Cardiac fibroblast (primary cell): ENCODE measurements at places on chromosomes 16 and 17.

GRCh38 chr16:1335996-1336395 lies 2.6 kb downstream of the BAIAP3 start:
- no peak for DNase-seq

DNA sequence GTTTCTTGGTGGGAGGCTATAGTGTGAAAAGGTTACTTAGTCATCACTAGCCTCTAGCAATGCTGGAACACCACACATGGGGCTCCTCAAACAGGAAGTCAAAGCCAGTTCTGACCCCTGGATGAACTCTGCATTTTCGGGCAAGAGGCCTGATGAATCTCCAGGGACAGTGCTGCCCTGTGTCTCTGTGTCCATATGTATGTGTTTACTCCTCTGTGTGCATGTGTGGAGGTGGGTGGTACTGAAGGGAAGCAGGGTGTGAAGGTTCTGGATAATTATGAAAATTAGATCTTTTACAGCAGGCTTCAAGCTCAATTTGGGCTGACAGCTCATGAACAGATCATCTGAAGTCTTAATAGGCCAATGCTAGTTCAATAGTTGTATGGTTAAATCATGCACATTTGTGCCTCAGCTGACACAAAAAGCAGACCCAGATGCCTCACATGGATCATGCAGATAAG lies 133.6 kb downstream of the SNX11 start:
- DNase-seq, result peak; percentile 83

DNA sequence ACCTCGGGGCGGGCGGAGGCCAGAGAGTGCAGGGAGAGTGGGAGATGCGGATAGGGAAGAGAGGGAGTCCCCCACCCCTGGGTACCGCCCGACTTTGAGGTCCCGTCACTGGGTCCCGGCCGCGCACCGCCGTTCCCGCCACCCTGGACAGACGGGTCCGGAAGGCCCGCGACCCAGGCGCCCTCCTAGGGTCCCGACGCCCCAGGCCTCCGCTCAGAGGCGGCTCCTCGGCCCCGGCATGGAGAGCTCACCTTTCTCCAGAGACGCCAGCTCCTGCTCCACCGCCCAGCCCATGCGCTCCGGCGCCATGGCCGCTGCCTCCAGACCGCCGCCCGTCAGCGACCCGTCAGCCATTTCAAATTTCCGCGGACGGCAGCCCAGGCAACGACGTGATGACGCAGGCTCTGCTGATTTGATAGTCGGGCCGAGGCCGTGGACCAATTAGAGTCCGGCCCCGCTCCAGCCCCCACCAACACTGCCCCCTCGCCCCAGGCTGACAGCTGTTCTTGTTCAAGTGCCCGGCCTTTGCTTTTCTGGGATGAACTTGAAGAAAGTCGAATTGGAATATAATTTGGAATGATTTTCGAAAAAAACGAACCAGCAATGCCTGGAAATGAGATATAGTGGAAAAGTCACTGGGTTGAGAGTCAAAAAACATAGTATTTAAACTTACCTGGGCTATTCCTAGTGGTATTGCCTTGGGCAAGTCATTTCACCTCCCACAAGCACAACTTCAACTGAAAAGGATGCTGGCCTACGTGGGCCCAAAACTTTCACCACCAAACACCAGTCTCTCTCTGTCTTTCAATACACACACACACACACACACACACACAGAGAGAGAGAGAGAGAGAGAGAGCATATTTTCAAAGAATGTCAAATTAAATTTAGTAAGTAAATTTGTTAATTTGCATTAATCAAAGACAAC lies at the start of gene SHCBP1:
Gene SHCBP1, minus strand, starts transcription at position 374 of the 928 bp plus-strand sequence. Its CDS starts 20 bp downstream, at position 354.
- peak; percentile 89 for DNase-seq

DNA sequence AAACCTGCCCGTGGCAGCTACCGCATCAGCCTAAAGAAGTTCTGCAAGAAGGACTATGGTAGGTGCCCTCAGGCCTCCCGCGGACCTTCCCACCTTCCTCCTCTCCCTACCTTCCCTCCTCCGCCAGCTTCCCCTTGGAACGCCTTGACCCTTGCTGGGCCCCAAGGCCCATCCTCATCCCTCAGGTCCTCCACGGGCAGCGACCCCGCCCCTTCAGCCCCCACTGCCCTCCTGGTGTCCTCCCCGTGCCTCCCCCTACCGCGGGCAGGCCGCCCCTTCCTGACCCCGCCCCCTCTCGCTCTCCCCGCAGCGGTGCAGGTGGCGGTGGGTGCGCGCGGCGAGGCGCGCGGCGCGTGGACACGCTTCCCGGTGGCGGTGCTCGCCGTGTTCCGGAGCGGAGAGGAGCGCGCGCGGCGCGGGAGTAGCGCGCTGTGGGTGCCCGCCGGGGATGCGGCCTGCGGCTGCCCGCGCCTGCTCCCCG lies 1.4 kb upstream of the TBC1D24 start:
- DNase-seq, result no peak

DNA sequence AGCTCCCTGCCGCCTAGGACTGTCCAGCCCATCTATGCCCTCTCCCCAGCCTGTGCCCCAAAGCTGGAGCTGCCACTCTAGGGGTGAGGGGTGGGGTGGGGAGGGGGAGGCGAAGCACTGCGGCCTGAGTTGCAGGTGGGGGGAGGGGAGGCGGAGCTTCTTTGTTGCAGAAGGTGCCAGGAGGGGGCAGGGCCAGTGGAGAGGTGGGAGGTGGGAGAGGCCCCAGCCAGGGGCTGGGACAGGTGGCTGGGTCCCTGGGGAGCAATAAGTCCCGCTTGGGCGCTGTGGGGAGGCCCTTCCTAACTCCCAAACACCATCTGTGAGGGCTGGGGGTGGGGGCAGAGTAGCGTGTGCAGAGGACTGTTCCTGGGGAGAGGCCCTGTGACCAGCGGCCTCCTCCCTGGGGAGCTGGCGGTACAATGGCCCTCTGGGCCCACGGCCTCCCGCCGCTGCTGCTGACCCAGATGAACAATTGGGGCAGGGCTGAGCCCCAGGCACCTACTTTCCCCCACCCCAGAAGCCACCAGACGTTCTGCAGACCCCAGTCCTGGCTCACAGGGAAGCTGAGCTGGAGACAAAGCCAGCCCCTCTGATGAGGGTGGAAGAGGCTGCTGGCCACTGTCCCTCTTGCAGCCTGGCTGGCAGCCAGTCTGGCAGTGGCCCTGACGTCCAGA lies 2.2 kb upstream of the NTN3 start:
- DNase-seq, result no peak

GRCh38 chr16:82113741-82114140 lies 56.3 kb downstream of the MPHOSPH6 start:
- DNase-seq, result no peak

GRCh38 chr17:13268791-13269595 lies 251.2 kb upstream of the ELAC2 start:
- no peak for DNase-seq

DNA sequence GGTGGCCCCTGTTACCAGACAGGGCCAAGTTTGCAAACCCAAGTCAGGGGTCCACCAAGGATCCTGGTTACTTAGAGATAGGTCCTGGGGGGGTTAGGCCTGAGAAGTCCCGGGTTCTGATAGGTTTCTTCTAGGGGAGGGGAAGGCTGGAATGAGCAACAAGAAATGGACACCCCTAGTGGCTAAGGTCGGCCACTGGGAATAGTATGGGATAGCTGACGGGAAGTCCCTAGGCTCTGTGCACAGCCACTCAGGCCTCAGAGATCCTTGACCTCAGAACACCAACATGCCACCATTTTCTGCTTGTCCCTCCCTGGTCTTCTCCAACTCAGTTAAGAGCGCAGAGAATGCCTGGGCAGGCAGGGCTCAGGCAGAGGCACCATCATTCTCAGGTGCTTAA lies 13.4 kb downstream of the TK2 start:
- no peak for DNase-seq

- no peak for DNase-seq
These were observed 365.6 kb downstream of the SLC39A11 start for GRCh38 chr17:72726936-72727335.

- DNase-seq, result no peak
These were observed 57.7 kb downstream of the SRL start for GRCh38 chr16:4184038-4184702.

GRCh38 chr16:89670496-89671431 lies 13.1 kb downstream of the SPATA33 start:
- DNase-seq, result peak; percentile 39

- DNase-seq, result no peak
These were observed 940.4 kb downstream of the KCNJ2 start for GRCh38 chr17:71109697-71110096.

DNA sequence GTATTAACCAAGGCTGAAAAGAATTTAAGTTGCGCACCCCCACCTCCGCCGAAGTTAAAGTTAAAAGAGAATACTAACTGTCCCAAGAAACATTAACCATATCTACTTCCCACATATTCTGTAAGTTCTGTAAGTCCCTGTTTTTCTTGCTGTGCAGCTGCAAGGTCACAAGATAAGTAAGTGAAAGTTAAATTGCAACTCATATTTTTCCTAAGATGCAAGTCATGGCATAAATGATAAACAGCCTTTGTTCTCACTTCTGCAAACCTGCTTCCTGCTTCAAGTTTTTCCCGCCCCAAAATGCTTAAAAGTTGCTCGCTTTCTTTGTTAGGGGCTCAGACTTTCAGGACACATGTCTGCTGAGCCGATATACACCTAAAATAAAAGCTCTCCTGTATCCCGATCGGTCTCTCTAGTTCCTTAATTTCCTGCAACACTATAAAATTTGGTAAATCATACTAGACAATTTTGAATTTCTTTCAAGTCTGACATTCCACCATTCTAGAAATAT lies 32.6 kb upstream of the ABCA9 start:
- DNase-seq, result peak; percentile 74

DNA sequence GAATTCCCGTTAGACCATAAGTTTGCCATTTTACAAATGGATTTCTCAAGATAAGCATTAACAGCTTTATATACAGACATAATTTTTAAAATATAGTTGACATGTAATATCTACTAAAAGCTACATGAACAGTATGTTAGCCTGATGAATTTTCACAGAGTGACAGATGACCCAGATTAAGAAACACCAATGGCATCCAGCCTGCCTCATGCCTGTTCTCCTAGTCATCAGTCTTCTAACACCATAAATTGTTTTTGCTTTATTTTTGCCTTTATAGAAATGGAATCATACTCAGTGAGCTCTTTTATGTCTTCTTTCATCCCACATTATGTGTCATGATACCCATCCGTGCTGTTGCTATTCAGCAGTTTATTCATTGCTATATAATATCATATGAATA lies 80.0 kb downstream of the ATF7IP2 start:
- DNase-seq, result peak; percentile 2

DNA sequence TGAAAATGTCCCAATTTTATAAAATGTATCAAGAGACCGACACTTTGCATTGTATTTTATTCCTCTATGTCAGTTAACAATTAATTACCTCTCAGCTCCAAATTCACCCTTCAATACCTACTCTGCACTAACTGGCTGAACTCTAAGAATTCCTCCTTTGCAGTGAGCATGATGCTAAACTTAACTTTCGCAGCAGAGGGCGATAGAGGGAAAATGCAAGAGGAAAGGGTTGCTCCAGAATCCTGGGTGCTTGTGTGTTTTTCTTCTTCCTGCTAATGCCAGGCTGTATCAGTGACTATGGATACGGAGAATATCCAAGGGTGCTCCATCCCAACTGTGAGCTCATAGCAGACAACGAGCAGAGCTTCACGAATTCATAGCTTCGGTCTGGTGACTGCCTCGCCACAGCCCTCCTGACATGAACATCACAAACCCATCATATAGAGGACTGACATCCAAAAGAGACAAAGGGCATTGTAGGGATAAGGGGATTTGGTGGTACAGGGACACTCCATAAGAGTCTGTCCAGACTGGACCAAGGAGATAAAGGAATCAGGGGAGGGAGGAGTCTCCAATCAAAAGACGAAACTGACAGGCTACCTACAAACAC lies 172.9 kb downstream of the STX8 start:
- peak; percentile 44 for DNase-seq

DNA sequence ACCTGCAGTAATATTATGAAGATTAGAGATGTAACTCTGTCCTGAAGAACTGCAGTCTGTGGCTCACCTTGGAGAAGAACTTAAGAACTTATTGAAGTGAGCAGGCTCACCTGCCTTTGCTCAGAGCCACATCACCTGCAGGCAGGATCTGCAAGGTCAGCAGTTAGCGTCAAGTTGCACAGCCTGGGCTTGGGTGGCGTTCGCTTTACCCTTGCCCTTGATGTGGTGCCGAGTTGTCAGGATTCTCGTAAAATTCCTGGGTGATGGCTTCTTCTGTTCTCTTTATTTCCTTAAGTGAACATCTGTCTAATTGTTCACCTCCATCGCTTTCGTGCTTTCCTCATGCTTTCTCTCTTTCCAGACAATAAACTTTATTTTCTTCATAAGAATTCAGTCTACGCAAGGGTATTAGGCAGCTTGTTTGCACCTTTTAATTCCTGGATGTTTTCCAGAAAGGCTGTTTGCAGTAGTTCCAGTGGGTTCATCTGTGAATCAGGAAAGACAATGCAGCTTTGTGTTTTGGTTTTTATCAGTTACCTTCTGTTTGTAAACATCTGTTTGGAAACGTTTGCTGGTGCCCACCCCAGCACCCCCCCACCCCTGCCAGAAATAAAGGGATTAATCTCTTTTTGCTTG lies 254.3 kb downstream of the WWOX start:
- no peak for DNase-seq

DNA sequence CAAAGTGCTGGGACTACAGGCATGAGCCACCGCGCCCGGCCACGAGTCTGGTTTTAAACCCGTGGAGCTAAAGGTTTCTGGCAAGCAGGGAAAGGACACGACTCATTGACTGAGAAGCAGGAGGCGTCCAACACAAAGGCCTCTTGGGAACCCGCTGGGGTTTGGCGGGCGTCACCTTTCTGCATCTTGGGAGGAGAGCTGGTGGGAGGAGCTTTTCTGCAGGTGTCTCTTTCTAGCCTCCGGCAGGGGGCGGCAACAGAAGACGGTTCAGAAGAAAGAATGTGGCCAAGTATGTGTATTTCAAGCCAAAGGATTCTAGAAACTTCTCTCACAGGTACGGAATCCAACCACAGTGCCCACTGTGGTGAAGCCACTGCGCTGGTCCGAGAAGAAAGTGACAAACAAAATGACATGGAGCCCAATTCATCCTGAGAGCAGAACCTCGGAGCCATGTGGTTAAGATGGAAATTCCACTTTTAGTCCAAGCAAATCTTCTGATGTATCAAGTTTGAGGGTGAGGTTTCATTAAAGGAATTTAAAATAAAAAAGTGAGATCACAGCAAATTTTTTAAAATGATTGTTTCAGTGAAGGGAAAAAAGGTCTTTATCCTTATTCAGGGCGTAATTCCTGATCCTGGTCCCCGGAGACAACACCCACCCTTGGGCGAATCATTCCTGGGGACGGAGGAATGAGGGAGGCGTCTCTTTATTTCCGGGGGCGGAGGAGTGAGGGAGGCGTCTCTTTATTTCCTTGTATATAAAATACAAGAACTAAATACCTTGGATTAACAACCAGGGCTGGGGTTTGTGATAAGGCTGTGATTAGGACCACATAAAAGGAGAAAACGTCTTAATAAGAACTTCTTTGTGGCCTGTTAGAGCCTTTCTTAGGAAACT lies 97.6 kb downstream of the MRM3 start:
- DNase-seq, result peak; percentile 82

- no peak for DNase-seq
These were observed 1839.2 kb downstream of the TP53TG3F start for GRCh38 chr16:35298460-35299243.

GRCh38 chr16:86294535-86295196 lies 215.7 kb upstream of the FOXF1 start:
- no peak for DNase-seq

- DNase-seq, result peak; percentile 79
These were observed at the start of gene PGS1 for GRCh38 chr17:78378225-78379130. Gene PGS1, plus strand, starts transcription at chr17:78378649. Its CDS starts 17 bp downstream, at chr17:78378666.

- DNase-seq, result peak; percentile 57
These were observed 3.7 kb downstream of the TRAF7 start for GRCh38 chr16:2159175-2159838.
